ENCODE measurements at places on chromosomes 2 and 18.

GRCh38 chr18:60279391-60279790 is 93.2 kb downstream of the MC4R start:
- DNase-seq = no peak

DNA sequence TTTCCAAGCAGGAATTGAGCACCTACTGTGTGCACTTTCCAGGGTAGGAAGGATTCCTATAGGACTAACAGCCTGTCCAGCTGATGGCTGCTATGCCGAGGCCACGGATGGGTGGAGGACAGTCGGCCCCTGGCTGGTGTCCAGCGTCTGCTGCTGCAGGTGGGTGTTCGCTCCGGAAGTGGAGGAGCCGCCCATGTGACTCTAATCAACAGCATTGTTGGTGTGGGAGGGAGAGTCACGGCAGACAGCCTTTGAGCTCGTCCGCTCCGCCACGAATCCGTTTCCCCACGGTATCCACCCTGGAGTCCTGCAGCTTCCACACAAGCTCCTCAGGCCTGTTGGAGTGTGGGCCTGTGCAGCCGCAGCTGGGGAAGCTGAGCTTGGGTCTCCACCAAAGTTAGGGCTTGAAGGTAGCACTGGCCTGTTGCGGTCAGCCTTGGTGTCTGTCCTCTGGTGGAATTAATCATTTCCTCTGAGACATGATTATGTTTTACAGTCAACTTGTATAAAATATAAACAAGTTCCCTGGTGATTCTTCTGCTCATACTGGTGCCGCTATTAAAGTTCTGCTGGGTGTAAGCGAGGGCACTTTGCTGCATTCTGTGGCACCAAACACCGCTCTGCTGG is 185.9 kb upstream of the TPO start:
- DNase-seq = no peak

DNA sequence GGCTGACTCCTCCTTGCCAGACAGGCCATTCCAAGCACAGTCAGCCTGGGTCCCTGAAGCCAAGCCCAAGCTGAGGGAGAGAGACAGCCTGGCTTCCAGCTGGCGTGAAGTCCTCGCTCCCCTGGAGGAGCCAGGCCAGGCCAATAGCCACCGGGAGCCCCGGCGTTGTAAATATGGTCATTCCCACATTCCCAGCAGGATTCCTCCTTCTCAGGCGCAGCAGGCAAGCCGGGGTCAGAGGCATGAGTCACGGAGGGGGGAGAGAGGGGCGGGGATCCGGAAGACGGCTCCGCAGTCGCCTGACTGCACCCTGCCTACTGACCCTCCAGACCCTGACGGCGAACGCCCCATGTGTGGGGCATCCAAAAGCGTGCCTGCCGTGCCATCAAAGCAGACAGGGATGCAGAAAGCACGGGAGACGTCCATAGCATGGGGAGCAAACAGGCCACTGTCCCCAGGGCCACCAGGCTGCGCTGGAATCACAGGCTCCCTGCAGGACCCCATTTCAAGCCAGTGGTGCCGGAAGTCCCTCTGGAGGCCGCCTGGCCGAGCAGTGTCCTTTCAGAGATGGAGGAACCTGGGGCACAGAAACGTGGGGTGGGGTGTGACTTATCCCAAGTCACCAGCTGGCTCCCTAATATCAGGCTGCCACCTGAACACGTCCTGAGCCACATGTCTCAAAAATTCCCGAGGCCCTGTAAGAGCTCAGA is 48.2 kb downstream of the TWIST2 start:
- DNase-seq = peak; percentile 39

GRCh38 chr18:79944126-79944731 is 7.2 kb downstream of the SLC66A2 start:
- no peak for DNase-seq

DNA sequence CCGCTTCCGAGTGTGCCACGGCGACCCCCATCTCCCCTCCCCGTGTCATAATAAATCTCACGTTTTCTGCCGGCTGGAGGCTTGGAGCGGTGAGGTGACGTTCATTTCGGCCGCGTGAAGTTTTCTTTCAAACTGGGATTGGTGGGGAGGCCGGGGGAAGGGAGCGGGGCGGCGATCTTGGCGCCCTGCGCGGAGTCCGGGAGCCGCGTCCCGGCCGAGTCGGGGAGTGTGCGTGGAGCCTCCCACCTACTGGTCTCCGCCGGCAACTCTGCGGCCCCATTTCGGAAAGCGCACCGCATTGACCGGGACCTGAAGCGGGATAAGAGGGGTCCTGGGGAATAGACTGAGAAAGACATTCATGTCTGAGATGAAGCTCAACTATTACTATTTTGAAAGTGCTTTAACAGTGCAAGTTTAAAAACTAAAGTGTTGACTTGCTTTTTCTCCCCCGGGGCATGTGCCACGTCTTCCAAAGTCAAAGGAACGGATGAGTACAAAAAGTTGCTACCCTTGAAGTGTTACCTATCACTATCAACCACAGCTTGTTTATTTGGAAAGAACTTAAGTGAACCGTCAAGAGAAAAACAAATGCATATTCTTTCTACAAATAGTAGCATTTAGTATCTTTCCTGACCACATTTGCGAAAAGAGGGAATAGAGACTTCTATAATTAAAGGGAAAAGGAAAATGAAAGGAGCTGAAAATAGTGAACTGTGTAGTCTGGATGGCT is 818 bp upstream of the IKZF2 start:
- no peak for DNase-seq

GRCh38 chr2:56510610-56511009 is 326.8 kb downstream of the CCDC85A start:
- DNase-seq = no peak

- DNase-seq = no peak
Observed at GRCh38 chr2:96839293-96839874, 4.4 kb downstream of the ANKRD23 start.

DNA sequence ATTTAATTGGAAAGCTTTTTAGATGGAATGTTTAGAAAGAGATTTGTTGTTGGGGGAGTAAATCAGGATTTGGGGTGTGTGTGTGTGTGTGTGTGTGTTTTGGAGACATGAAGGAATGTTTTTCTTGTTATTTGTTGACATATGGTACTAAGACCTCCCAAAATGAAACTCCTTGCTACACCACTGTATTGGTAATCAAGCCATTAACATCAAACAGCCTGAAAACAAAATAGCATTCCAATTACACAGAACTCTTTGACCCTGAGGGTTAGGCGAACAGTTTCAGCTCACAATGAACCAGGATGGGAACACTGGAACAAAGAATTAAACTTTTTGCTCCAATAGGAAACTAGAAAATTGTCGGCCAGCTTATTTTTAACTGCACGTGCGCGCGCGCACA is 41.7 kb upstream of the DARS1 start:
- DNase-seq = no peak

DNA sequence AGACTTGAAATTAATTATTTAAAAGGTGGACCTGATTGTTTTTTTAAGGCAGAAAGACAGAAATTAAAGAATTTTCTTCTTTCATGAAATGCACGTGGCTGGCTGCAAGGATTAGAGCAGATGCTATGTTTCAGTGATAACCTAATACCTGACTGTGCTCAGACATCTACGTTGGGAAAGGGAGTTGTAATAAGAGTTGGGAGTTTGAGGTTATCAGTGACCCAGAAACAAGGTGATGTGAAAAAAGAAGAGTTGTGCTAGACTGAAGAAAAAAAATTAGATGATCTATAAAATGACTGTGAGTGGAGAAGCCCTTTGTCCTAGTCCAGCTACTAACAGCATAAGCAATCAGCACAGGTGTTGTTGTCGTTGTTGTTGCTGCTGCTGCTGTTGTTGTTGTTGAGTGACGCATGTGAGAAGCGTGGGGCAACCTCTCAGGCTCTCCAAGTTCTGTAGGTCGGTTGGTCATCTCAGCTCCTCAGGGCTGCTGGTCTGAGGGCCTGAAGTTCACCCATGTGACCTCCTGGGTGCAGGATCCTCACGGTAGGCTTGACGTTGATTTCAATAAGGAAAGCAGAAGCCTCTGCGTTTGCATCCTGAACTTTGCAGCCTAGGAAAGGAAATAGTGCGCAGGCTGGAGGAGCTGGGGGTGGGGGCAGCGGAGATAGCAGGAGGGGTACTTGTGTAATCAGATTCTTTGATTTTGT is 7.6 kb downstream of the POU3F3 start:
- no peak for DNase-seq

GRCh38 chr2:76275788-76276187 is 565.1 kb upstream of the GCFC2 start:
- no peak for DNase-seq

- DNase-seq = no peak
Observed at GRCh38 chr2:145736871-145737270, 1217.0 kb upstream of the ZEB2 start.

DNA sequence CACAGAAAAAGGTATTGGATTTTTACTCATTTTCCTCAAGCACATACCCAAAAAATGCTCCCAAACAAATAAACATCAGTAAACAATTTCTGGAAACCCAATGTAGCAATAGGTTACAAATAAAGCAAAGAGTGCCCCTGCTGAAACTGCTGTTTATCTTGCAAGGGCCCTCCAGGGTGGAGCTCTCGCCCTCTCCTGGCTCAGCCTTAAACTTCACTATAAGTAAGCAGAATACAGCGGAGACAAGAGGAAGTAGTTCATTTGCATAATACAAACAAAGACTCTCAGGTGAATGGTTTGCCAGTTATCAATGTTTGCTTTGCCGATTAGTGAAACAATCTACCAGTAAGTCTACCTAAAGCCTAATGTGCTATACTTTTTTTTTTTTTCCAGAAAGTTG is 437.6 kb downstream of the DLGAP1 start:
- DNase-seq = no peak

GRCh38 chr2:111896024-111896423 is 2.4 kb upstream of the MERTK start:
- DNase-seq = no peak

DNA sequence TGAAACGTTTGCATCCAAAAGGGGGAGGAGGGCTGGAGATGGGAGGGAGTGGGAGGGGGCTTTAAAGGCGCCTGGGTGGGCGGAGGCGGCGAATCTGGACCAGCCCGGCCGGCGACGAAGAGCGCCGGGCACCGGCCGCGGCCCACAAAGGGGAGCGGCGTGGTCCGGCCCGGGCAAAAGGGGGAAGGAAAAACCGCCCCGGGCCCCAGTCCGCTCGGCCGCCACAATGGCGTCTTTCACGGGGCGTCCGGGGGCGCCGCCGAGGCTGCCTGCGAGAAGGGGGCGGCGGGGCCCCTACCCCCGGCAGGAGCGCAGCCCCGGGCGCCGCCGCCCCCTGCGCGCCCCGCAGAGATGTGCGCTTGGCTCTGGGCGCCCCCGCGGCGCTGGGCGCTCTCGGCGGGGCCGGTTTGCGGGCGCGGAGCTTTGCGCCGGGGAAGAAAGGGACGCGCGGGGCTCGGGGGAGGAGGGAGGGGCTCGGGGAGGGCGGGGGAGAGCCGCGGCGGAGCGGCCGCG is 108.1 kb upstream of the KCTD1 start:
- no peak for DNase-seq

DNA sequence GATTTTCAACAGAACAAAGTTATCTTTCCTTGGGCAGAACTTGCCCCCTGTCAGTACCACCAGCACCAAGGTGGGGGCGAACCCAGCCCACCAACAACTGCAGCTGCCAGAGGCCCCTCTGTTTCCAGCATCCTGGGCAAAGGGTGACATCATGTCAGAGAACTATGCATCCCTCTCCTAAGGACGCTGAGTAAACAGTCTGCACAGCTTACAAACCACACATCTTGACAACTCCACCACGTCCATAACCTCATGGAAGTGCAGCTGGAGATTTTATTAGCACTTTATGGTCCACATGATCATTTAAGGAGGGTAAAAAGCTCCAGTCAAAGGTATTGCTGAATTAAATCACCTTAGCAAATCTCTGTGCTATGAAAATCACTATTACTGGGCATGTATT is 40.4 kb downstream of the PIEZO2 start:
- no peak for DNase-seq

- no peak for DNase-seq
Observed at GRCh38 chr2:232432598-232433184, 23.3 kb upstream of the ALPI start.

DNA sequence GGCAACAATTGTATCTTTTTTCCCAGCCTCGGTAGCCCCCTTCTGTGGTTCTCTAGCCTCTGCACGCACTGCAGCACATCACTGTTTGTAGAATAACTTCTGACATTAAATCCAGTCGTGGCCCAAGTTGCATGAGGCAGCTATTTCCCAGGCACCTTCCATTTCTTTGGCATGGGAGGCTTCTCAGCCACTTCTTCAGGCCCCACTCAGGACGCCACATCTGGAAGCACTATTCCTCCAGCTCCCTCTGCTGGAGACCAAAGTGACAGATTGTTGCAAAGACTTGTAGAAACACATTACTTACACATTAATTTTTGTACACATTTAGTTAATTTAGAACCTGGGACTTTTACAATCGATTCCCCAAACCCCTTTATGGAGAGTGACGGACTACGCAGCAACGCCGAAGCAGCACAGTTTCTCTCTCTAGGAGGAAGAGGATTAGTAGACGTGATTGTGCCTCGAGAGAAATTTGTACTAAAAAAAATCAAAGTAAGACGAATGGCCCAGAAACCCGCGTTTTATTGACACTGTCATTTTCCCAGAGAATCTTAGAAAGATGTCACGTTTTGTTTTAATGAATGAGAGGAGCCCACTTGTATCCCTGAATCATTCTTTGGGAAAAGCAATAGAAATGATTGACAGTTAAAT is 57.8 kb upstream of the RGPD5 start:
- no peak for DNase-seq

DNA sequence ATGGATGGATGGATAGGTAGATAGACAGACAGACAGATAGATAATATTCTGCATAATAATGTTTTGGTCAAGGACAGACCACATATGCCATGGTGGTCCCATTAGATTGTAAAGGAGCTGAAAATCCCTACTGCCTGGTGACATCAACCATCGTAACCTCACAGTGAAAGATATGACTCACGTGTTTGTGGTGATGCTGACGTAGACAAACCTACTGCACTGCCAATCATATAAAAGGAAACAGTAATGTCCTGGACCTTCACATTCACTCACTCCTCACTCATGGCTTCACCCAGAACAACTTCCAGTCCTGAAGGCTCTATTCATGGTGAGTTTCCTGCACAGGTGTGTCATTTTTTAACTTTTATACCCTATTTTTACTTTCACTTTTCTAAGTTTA is 202.9 kb upstream of the TPO start:
- no peak for DNase-seq

DNA sequence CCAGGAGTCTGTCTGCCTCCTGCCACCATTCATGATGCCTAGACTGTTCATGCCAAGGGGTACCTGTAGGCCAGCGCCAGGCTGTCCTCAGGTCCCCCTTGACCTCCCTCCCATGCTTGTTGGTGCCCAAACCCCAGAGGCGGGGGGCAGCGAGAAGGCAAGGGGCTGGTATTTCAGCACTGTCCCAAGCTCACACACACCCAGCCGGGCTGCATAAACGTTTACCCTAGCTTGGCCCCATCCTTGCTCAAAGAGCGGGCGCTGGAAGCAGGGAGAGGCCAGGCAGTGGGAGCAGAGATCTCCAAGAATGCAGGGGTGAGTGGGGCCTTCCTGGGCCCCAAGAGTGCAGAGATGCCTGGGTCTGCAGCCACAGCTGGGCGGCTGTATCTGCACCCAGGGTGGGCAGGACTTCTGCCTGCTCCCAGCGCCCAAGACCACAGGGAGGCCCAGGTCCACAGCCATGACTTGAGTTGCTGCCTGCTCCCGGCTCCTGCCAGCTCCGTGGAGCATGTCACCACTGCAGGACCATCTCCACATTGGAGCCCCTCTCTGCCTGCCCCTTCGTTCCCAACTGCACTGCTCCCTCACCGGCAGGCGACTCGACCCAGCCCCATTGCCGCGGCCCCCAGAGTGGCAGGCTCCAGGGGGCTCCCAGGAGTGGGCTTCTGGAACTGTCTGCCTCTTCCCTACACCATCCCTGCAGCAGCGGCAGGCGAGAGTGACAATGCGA is 616.6 kb downstream of the METTL4 start:
- no peak for DNase-seq
